ENCODE measurements at places on chromosomes 2 and 18.

GRCh38 chr18:47899107-47899840 is 31.2 kb downstream of the SMAD2 start:
- DNase-seq = no peak

DNA sequence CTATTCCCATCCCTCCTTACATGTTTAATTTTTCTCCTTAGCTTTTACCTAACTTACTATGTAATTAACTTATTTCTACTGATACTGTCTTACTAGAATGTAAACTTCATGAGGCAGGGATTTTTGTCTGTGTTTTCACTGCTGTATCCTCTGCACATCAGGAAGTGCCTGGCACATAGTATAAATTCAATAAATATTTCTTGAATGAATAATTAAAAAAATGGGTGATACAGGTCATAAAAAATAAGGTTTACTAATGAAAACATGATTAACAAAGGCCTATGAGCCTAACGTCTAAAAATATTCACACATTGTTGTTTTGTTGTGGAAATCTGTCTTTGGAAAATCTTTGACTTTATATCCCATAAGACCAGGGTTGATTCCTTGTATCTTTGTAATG is 4.5 kb downstream of the RBKS start:
- DNase-seq = no peak

GRCh38 chr2:207240649-207241048 is 74.9 kb upstream of the KLF7 start:
- no peak for DNase-seq

DNA sequence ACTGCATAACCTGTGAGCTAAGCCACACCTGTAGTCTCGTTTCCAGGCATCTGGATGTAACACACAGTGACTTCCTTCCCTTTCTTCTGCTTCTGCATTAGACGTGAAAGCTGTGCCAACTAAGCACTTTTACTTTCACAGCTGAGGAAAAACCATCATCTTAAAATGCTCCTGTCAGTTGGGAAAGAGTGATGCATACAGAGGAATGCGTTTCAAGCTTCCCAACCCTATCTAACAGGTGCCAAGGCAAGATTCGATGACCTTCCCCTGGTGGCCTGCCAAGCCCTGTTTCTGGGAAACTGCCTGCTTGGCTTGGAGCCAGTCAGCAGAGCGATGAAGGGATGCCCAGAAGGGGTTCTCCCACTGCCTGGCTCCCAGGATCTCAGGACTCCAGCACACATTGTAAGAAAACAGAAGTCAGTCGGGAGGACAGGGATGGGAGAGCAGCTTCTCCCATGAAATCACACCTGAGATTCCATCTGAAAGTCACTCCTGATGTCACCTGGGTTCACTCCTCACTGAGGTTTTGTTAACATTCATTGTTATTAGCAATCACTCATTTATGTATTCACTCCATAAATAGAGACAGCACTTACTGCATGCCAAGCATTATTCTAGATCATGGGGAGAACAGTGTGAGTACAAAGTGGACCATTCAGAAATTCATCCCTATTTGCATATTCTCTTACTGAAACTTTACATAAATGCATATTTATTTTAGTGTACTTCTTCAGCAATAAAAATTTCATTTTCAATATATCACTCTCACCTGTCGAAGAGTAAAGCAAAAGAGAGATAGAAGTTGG is 64.1 kb downstream of the DTNA start:
- DNase-seq = no peak

DNA sequence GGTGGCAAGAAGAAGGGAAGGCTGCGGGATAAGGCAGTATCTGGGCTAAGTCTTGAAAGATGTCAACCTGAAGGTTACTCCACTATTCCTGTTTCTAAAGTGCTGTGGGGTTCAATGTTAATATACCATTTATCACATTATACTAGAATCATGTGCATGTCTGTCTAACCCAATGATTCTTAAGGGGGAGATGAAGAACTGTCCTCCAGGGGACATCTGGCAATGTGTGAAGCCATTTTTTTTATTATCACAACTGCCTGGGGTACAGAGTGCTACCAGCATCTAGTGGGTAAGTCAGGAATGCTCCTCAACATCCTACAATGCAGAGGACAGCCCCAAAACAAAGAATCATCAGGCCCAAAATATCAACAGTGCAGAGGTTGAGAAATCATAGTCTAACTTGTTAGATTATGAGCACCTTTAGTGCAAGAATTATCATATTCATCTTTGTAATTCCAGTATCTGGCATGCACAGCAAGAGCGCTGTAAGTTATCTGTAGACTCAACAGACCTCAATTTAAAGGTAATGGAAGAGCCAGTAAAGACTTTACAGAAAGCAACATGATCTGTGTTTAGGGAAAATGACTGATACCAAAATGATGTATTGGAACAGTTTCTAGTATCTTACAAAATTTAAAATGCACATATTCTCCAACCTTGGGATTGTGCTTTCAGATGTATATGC is 26.3 kb downstream of the SP3 start:
- DNase-seq = no peak

GRCh38 chr2:174675615-174676014 is 78.0 kb upstream of the WIPF1 start:
- no peak for DNase-seq

GRCh38 chr2:11996618-11997017 is 250.2 kb downstream of the LPIN1 start:
- no peak for DNase-seq
